ENCODE measurements at places on chromosomes 12 and 14.

GRCh38 chr12:3745152-3745551, 7.8 kb downstream of the CRACR2A start:
- no peak for DNase-seq

DNA sequence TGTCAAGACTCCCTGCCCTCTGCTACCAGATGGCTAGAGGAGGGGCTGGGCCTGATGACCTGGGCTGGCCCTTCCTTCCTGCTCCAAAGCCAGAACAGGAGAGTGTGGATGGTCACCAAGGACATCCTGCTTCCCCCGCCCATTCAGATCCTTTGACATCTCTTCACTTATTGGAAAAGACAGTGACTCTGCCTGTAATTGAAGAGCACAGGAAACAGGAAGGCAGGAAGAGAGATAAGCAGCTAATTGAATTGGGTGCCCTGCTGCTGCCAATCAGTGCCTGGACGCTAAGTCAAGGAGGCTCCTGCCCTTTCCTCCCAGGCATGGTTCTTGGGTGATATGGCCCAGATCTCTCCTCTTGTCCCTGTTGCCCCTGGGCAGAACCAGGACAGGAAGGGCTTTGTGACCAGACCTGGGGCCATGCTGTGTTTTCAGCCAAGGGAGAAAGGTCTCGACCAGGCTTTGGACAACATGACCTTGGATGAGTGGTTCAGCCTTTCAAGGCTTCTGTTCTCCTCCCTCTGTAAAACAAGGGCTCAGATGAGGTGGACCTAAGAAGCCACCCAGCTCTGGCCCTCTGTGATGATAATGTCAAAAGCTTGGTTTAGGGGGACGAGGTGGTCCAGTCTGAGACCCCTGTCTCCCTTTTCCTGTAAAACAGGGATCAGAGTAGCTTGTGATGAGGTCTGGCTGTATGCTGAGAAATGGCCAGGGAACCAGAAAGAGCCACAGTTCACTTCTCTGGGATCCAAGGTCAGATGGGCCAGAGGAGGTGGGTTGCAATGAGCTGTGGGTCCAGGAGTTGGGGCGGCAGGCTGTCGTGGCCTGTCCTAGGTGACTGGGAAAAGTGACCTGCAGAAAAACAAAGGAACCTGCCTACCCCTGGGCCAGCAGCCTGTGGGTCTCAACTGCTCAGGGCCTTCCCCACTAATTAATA, 38.8 kb downstream of the FAM222A start:
- DNase-seq = no peak

- no peak for DNase-seq
These were observed 45.4 kb downstream of the JAG2 start for GRCh38 chr14:105123064-105123665.

GRCh38 chr12:78191611-78192010, 360.9 kb downstream of the NAV3 start:
- DNase-seq = no peak

GRCh38 chr12:64893961-64894360, 69.5 kb downstream of the TBC1D30 start:
- DNase-seq = no peak

GRCh38 chr12:86134561-86134960, 121.6 kb downstream of the MGAT4C start:
- DNase-seq = no peak

GRCh38 chr12:88472248-88472647, 108.0 kb downstream of the KITLG start:
- no peak for DNase-seq

DNA sequence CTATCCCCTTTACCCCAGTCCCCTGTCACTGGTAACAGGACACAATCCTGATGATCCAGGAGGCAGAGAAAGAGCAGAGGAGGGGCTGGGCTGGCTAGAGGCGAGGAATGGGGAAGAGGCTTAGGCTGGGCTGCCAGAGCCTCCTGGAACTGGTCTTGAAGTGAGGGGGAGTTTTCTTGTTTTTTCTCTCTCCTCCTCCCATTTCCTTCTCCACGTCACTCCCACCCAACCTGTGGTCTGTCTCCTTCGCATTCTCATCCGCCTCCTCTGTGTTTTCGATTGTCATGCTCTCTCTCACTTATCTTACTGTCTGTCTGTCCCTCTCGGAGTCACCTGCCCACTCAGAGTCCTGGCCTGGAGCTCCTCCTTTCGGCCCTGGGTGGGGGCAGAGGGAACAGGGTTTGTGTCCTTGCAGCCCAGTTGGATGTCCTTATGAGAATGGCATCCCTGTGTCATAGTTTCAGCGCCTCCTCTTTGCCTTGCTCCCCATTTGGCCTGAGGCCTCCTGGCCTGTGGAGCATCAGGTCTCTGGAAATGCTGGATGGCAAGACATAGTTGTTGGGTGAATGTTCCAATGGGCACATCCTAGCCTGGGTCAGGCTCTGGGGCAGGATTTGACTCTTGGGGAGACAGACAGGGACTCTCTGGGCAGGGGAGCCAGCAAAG, 3.4 kb upstream of the KRT80 start:
- DNase-seq = no peak

DNA sequence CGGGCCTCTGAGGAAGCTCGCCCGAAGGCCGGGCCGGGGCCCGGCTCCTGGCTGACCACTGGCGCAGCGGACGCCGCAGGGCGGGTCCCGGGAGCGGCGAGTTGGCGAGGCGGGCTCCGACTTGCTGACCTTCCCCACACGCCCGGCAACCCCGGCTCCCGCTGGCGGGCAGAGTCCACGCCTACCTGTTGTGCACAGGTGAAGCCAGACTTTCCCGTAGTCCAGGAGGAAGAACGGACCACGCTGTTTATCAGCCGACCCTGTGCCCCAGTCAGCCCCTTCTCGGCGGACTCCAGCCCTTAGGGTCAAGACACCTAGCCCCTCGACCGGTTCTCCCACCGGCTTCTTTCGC, 407 bp downstream of the HEATR5A start:
- peak; percentile 26 for DNase-seq

- no peak for DNase-seq
These were observed 18.9 kb downstream of the DEGS2 start for GRCh38 chr14:100140452-100141078.

GRCh38 chr12:51636581-51636980, 45.5 kb downstream of the SCN8A start:
- DNase-seq = no peak

DNA sequence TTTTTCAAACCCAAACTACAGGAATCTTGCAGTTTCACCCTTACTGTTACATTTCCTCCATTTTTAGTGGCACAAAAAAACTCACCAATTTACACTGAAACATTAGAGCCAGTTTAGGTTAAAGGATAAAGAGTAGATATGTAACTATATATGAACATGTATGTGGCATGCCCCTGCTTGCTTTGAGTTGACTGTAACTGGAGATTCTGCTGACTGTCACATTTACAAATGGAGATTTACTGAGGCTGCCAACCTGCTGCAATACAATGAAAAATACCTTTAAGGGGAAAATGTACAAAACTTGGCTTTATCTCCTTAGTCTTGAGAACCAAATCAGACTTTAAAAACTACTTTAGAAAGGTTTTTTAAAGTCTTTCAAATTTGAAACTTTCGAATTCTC, 28.3 kb downstream of the STON2 start:
- no peak for DNase-seq

- no peak for DNase-seq
These were observed 279.6 kb downstream of the PRKD1 start for GRCh38 chr14:29648045-29648444.

DNA sequence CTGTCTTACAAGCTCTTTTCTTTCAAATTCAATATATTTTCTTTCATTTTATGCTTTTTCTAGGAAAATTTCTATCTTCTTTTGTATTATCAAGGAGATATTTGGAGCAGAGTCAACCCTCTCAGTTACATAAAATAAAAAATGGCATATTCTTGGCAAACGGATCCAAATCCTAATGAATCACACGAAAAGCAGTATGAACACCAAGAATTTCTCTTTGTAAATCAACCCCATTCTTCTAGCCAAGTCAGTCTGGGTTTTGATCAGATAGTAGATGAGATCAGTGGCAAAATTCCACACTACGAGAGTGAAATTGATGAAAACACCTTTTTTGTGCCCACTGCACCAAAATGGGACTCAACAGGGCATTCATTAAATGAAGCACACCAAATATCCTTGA, 20.6 kb downstream of the PIK3C2G start:
- DNase-seq = no peak

DNA sequence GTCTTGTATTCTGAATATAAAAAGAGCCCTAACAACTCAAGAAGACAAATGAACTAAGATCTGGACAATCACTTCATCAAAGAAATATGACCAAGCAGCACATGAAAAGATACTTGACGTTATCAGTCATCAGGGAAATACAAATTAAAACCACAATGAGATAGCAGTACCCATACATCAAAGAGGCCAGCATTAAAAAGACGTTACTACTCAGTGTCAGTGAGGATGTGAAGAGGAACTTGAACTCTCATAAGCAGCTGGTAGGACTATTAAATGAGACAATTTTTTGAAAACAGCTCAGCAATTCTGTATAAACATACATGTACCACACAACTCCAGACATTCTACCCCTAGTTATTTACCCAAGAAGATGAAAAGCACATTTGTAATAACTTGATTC, 55.9 kb downstream of the FERMT2 start:
- no peak for DNase-seq

GRCh38 chr12:52676163-52676562, 4.0 kb downstream of the KRT1 start:
- no peak for DNase-seq

DNA sequence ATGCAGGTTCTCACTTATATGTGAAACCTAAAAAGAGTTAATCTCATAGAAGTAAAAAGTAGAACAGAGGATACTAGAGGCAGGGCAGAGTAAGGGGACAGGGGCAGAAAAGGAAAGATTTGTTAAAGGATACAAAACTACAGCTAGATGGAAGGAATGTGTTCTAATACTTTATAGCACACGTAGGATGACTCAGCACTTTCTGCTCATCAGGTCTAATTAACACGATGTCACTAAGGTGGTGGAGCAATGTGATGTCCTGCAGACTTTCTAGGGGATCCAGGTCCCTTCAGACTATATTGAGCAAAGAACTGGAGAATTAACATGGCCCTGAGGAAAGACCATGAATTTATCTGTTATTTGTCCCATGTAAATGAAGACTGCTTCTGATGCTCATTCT, 80.8 kb upstream of the CMKLR1 start:
- DNase-seq = no peak

DNA sequence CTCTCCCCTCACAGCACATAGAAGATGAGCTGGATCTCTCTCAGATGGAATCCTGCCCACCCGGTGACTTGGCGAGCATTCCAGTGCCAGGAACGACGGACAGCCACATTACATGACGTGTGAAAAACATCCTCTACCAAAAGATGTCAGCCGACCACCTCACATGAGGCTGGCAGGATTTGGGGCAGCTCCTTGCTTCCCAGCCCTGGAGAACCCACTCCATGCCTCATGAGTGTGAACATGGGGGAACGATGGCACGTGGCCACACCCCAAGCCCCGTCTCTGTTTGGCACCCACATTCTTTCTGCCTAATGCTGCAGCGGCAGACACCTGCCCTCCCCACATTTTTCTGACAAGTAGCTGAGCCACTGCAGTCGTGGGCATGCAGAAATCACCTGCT, 202.5 kb downstream of the CALM1 start:
- DNase-seq = no peak

GRCh38 chr14:54674046-54674741, 107.3 kb downstream of the SAMD4A start:
- no peak for DNase-seq

DNA sequence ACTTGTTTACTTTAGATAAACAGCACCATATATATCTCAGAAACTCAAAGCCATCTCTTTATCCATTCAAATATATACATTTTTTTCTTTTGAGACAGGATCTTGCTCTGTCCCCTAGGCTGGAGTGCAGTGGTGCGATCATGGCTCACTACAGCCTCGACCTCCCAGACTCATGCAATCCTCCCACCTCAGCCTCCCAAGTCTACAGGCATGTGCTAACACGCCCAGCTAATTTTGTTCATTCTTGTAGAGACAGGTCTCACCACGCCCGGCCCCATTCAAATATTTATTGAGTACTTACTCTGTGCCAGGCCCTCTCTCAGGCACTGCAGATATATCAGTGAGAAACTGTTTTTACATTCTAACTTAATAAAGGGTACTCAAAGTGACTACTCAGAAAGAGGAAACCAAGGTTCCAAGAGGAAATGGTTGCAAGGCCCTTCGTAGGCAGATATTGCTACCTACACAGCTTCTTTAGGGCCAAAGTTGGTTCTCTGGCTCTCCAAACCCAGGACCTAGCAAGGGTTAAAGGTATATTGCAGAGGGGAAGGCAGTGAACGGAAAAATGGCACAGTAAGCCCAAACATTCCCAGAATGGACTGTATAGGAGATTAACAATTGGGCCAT, 2.9 kb downstream of the ATXN3 start:
- no peak for DNase-seq

DNA sequence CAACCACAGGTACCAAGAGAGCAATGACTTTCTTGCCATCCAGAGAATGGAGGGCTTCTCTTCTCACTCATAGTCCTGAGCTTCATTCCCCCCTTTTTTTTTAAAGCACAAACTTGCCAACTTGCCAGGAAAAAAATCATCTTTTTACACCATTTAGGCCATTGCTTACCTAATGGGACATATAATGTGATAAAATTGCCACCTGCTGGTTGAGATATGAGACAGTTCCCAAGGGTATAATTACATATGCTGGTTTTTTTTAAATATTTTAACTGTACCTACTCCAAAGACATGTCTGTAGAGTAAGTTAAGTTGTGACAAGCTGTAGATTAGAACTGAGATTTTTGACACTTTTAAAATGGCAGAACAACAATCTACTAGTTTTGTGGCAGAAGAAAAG, 519.1 kb upstream of the SEL1L start:
- no peak for DNase-seq

DNA sequence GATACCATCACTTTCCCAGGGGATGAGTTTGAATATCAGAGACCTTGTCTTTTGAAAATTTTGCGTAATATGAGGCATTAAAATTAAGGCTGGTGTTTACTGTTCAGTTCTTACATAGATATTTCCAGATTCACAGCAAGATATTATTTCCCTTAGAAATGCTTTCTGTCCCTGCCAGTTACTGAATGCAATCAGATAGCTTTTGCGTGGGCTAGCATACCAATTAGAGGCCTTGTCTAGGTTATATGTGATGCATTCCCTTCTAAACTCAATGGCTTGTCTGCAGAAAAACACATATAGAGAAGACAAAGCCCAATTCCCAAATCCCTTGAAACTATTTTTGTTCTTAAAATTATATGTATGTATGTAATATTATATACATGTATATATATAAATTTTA, 167.8 kb downstream of the RMST start:
- DNase-seq = no peak

DNA sequence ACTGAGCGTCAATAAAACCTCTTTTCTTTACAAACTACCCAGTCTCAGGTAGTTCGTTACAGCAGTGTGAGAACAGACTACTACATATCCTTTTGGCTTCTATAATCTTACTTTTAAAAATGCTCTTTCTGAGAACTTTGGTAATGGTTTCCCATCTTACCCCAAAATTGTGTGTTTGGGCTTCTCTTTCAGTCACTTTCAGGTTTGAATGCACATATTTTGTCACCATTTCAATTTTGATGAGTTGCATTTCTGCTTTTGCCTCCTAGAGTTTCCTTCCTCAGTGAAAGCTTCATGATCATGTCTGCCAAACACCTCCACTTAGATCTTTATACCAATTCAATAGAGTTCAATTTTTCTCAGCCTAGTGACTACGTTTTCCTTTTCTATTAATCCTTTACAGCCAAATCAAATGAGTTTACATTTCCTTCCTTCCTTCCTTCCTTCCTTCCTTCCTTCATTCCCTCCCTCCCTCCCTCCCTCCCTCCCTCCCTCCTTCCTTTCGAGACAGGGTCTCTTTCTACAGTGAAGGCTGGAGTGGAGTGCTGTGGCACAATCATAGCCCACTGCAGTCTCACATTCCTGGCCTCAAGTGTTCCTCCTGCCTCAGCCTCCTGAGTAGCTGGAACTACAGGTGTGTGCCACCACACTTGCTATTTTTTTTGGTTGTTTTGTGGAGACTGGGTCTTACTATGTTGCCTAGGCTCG, 124.9 kb downstream of the BCAT1 start:
- no peak for DNase-seq

Measured in activated CD4-positive, alpha-beta memory T cell treated with anti-CD3 and anti-CD28 coated beads, Interleukin-2, amount 10 ng/mL, durations not matched to agents 7 days and 5 days (primary cell).